ENCODE measurements at places on chromosomes 3 and 15.

DNA sequence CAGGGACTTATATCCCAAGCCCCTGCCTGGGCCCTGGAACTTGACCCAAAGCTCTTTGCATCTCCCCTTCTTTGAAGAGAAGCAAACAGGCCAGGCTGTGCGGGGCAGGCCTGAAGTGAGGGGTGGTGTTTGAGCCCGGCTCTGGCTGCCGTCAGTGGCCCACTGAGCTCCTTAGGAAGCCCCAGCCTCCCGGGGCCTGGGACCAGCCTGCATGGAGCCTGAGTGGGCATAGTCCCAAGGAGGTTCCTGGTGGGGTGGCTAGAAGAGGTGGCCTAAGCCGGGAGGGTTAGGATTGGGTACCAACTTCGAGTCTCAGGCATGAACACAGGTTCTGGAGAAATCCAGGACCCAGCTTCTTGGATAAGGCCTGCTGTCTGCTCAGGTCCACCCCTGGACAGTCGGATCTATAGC is 6.4 kb downstream of the TMIE start:
- DNase-seq = no peak

DNA sequence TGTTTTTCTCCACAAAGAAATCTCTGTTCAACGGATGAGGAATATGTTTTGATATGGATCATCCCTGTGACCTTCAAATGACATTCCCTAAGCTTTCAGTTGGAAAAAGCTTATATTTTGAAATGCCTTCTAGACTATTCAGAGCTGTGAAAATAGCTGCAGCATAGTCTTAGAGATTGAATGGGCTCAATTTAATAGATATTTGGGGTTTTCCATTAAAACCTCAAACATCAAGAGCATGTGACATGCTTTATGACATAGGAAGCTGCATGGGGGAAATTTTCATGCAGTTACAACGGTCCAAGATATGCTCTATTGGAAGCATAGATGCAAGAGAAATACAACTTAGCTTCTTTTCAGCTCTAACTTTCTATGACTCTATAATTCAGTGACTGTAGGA is 102.8 kb downstream of the LSAMP start:
- no peak for DNase-seq

GRCh38 chr15:35243758-35244157 is 158.7 kb upstream of the NANOGP8 start:
- DNase-seq = no peak

DNA sequence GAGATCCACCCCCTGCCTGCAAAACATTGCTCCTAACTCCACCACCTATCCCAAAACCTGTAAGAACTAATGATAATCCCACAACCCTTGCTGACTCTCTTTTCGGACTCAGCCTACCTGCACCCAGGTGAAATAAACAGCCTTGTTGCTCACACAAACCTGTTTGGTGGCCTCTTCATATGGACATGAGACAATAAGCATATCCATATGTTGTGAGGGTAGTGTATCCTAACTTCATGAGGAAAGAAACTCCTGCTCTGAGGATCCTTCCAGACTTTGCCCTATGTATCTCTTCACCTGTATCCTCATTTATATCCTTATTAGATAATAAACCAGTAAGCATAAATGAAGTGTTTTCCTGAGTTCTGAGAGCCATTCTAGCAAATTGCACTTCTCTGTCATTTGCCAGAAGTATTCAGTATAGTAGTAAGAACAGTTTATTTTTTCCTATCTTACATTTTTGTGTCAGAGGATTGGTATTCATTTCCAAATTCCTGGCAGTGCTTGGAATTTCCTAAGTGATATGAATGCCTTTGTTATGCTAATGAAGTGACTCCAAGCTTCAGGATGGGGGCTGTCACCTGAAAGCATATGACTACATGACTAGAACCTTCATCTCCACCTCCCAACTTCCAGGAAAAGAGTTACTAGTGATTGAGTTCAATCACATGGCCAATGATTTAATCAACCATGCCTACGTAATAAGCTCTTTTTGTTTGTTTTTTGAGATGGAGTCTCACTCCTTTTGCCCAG is 30.2 kb downstream of the TTBK2 start:
- no peak for DNase-seq

DNA sequence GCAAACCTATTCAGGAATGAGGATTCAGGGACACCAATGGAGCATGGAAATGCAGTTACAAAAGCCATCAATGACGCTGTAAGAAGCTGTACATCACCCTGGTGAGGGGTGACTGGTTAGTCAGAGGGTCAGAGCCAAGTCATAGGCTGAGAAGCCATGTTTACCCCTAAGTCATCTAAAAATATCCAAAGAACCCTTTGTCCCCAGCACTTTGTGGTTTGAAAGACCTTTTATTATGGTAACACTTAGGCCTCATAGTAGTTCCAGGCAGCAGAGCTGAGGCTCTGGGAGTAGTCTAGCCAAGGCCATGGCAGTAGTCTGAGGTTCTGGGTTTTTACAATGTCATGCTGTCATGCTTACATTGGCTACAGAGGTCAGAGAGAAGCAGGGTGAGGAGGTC is 131.2 kb downstream of the CTNNB1 start:
- no peak for DNase-seq

- no peak for DNase-seq
Measured at GRCh38 chr3:195692354-195692685, 28.5 kb upstream of the MUC20 start.

- no peak for DNase-seq
Measured at GRCh38 chr3:53880396-53881345, 1.3 kb downstream of the ACTR8 start.

GRCh38 chr3:2861120-2861519 is 249.1 kb downstream of the IL5RA start:
- DNase-seq = no peak

DNA sequence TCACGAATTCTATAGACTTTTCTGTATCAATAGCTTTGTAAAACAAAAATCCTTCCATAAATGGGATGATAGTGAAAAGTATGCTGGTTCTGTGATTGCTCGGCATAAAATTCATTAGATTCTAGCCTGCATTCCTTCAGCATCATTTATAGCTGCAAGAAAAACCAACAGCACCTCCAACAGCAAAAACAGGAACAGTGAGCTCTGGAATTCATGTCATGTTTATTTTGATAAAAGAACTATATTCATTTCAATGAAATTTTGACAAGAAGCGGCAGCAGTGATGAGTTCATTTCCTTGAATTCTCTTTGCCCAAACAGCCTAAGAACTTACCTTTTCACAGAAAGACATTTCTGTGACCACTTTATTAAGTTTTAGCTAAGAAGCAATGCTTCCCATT is 515.2 kb upstream of the CCDC54 start:
- no peak for DNase-seq

GRCh38 chr3:190056742-190057141 is 64.0 kb downstream of the P3H2 start:
- no peak for DNase-seq
